Stimulated activated naive B cell treated with anti-CD40 and anti-IgM and Interleukin-4, amounts not matched to agents 10 μg/mL and 1 μg/mL and 100 μg/mL, for 72 hours (primary cell): ENCODE measurements at places on chromosomes 5 and 9.

- DNase-seq, result no peak
Measured at GRCh38 chr9:94593459-94594345, at the start of gene FBP2. Gene FBP2 (minus strand): TSS chr9:94593824. CDS start chr9:94593726, 98 bp downstream.

DNA sequence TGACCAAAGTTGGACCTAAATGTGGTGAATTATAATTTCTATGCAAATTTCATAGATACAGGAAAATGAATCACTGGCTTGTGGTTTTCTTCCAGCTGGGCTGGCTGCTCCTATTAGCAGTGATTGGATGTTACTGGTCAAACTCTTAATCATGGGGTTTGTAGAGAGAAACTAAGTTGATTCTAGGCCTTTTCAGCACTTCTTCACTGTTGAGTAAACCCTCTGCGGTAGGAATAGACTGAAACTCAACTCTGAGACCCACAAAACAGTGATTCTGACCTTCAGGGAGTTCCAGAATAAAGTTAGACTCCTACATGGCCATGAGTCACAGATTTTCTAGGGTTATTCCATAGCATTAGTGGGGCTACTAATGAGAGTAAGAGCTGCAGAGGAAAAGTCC, 47.9 kb upstream of the FKTN start:
- DNase-seq, result no peak

DNA sequence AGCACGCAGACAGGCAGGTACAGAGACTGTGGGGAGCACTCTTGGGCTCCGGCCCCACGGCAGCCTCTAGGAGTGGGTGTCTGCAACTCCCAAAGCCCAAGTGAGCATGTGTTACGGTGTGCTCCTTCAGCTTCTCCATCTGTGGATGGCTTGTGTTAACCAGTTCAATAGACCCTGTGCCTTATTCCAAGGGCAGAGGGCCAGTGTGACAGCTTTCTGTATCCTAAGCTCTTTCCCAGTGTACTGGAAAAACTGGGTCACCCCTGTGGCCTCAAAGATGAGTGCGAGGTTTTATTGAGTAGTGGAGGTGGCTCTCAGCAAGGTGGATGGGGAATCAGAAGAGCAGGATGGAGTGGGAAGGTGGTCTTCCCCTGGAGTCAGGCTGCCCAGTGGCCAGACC, 78.3 kb downstream of the ADAMTS16 start:
- no peak for DNase-seq

GRCh38 chr9:104934691-104935500, 6.9 kb upstream of the ABCA1 start:
- no peak for DNase-seq

DNA sequence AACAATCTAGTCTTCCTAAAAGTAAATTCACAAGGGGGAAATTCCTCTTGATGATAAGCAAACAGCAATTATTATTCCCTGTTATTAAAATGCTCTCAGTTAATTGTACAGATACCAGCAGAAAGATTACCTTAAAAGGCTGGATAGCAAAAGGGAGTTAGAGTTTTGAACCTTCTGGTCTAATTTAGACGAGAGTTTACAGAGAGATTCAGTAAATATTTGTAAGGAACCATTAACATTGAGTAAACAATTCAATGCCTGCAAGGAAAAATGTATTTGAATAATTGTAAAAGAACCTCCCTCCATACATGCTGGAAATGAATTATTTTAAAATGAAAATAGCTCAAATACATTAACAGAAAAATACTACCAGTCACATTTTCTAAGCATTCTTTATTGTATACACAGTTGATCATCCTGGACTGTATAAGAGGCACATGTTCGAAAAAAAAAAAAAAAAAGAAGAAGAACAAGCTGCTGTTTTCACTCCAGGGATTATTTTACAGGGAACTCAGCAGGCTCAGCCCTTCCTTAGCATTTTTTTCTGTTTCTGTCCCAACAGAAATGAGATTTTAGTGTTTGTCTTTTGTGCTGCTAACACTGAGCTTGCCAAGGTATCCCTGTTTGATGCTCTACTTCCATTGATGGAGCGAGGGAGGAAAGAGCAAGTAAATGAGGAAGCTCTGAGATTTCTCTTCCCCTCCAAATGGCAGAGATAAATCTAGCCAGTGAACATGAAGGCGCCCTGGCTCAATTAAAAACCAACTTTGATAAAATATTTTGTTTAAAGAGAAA, 141.1 kb downstream of the ENC1 start:
- no peak for DNase-seq

- no peak for DNase-seq
Measured at GRCh38 chr5:157059093-157059539, at the start of gene HAVCR1. Gene HAVCR1 (minus strand): TSS chr5:157059116. CDS start chr5:157057943, 1,173 bp downstream.

- no peak for DNase-seq
Measured at GRCh38 chr5:18113721-18114120, 479.5 kb downstream of the TAF11L14 start.

GRCh38 chr9:70678153-70678552, 263.7 kb upstream of the KLF9 start:
- DNase-seq, result no peak

DNA sequence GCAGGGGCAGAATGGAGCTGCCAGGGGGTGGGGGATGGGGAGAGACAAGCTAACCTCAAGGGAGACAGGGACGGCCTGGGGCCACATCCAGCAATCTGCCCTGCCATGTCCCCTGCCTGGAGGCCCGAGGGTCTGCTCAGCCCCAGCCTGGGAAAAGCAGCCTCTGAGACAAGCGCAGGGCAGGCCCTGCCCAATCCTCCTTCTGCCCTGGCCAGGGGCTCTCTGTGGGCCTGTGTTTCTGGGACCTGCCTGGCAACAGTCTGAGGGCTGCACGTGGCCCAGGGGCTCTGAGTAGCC, 13.9 kb upstream of the QSOX2 start:
- no peak for DNase-seq

- DNase-seq, result no peak
Measured at GRCh38 chr9:137247916-137248175, 3.2 kb upstream of the STPG3 start.

GRCh38 chr9:128371630-128372117, 500 bp downstream of the URM1 start:
- no peak for DNase-seq

- DNase-seq, result no peak
Measured at GRCh38 chr9:69918322-69918721, 97.7 kb downstream of the CFAP95 start.

- DNase-seq, result no peak
Measured at GRCh38 chr5:150069672-150070627, 16.4 kb downstream of the CSF1R start.

GRCh38 chr9:104769655-104770054, 5.7 kb downstream of the NIPSNAP3B start:
- DNase-seq, result no peak

- no peak for DNase-seq
Measured at GRCh38 chr9:83270116-83270515, 207.2 kb upstream of the RASEF start.

DNA sequence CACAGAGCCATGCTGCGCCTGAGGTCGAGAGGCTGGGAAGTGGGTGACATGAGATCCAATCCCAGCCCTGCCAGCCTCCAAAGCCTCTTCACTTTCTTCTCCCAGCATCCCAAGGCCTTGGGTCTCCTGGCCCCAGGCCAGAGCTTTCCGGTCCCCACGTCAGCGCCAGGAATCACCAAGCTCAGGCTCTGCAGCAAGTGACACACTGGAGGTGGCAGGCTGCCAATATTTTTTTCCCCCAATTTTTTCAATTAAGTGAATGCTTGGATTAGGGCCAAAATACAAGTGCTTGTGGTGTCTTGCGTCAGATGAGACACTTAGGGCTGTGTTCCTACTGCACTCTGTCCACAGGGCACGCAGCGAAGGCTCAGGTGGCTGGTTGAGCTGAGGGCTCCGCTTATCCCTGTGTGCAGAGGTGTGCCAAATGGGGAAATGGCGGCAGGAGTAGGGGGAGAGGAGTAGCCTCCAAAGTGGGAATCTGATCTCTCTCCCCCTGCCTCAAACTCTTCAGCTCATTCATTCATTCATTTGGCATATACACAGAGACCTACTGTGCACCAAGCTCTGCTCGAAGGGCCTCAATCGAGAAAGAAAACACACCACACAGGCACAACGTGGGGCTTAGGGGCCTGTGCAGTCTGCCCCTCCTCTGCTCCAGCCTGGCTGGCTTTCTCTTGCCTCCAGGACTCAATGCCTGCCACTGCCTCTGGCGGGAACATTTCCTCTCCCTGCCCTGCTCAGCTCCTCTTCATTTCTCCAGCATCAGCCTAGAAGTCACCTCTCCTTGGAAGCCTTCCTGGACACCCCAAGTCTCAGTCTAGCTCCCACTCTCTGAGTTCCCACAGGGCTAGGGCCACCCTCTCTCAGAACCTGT, 16.6 kb downstream of the SH3PXD2B start:
- DNase-seq, result no peak

- DNase-seq, result no peak
Measured at GRCh38 chr5:55918087-55919035, 67.2 kb downstream of the IL31RA start.

DNA sequence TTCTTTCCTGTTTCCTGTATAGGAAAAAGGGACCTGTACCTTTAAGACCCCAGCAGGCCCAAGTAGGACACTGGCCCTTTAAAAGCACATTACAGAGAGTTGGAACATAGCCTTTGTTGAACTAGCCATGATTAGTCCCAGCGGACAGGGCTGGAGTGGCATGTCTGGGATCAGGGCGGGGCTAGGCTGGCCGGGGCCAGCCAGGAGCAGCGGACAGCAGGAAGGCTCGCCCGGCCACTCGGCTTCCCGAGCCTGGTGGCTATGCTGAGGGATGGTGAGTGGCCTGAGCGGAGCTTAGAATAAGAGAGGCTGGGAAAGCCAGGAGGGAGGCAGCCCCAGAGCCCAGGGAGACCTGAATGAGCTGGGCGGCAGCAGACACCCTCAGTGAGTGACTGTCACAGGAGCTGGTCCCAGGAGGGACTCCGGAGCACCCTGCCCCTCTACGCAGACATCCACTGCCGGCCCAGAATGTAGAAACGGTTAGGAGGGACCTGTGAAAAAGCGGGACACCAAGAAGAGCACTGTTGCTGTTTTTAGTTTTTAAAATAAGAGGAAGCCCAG, 92.1 kb downstream of the DAB2IP start:
- no peak for DNase-seq

DNA sequence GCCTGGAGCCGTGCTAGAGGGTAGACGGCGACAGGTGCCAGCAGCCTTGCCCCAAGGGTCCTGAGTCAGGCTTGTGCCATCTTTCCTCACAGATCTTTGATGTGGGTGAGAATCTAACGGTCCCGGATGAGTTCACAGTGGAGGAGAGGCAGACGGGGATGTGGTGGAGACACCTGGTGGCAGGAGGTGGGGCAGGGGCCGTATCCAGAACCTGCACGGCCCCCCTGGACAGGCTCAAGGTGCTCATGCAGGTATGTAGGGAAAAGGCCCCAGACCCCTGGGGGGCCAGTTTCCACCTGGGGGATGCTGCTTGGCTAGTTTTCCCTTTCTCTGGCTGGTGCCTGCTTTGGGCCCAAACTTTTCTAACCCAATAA, 24.0 kb downstream of the PTGES2 start:
- no peak for DNase-seq

DNA sequence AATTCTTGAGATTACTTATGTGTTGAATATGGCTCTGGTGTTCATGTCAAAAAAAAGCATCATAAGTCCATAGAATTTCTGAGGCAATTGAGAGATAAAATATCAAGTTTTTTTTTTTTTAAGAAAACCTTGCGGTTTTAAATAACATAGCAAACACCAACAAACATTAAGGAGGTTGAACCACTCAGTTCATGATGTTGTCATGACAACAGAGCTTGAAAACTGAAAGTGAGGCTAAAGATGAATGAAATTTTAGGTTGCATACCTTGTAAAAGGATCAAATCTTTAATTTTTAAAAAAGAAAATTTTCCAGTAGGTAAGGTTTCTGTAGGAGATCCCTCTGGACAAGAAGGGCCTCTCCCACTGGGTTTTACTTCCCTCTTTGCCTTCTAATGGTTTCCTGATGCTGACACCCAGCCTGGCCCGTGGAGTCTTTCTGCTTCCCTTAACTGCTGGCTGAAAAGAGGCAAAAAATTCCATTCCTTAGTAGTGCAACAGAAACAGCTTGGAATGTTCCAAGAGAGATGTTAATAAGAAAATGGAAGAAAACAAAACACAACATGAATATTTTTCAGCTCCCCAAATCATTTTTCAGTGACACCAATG, 60.0 kb upstream of the FER start:
- DNase-seq, result no peak

- DNase-seq, result no peak
Measured at GRCh38 chr5:151408591-151409230, 38.7 kb upstream of the SLC36A1 start.

DNA sequence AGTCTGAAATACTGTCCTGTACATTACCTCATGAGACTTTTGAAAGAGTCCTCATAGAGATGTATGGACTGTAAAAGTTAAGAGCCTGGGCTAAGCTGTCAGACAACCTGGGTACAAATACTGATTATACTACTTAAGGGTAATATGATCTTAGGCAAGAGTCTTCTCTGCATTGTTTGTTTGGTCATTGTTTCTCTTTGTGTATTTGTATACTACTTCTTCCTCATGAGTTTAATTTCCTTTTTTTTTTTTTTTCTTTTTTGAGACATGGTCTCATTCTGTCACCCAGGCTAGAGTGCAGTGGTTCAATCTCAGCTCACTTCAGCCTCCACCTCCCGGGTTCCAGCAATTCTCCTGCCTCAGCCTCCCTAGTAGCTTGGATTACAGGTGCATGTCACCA, 2.6 kb upstream of the PFDN1 start:
- no peak for DNase-seq

- no peak for DNase-seq
Measured at GRCh38 chr9:5630081-5630507, 1.2 kb downstream of the RIC1 start.

GRCh38 chr5:64453405-64453804, 52.4 kb upstream of the RGS7BP start:
- DNase-seq, result no peak

GRCh38 chr5:93636837-93637236, 53.8 kb downstream of the NR2F1 start:
- DNase-seq, result no peak

- no peak for DNase-seq
Measured at GRCh38 chr5:137401946-137402345, 97.2 kb downstream of the SPOCK1 start.

- DNase-seq, result no peak
Measured at GRCh38 chr5:35487233-35488025, 130.2 kb upstream of the SPEF2 start.

DNA sequence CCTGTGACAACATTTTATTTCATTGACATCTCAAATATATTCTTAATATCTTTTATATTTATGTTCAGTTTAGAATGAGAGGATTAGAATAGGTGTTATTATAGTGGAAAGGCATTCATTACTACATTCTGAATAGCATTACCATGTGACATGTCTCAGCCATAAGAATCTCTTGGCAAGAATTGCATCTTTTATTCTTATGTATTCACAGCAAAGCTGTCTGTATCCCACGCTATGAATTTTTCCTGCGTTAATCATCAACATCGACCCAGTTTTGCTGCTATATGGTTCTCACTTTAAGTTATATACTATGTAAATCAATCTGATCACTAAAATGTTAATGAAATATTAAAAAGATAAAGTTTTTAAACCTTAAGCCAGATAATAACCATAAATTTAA, 248.6 kb downstream of the TMEM232 start:
- DNase-seq, result no peak

GRCh38 chr5:124121198-124121597, 609.2 kb downstream of the CSNK1G3 start:
- no peak for DNase-seq
